ENCODE measurements at places on chromosomes 5 and 9.
A peak's percentile ranks its signal among the peaks of the same experiment; 100 is the strongest.

GRCh38 chr5:107104040-107104995 is 566.4 kb downstream of the EFNA5 start:
- no peak for DNase-seq

- DNase-seq: no peak
Observed at GRCh38 chr9:13967011-13967410, 346.9 kb downstream of the NFIB start.

GRCh38 chr5:149911031-149911430 is 33.6 kb downstream of the PDE6A start:
- no peak for DNase-seq

- DNase-seq: no peak
Observed at GRCh38 chr9:131621551-131622358, 76.4 kb downstream of the PRRT1B start.

DNA sequence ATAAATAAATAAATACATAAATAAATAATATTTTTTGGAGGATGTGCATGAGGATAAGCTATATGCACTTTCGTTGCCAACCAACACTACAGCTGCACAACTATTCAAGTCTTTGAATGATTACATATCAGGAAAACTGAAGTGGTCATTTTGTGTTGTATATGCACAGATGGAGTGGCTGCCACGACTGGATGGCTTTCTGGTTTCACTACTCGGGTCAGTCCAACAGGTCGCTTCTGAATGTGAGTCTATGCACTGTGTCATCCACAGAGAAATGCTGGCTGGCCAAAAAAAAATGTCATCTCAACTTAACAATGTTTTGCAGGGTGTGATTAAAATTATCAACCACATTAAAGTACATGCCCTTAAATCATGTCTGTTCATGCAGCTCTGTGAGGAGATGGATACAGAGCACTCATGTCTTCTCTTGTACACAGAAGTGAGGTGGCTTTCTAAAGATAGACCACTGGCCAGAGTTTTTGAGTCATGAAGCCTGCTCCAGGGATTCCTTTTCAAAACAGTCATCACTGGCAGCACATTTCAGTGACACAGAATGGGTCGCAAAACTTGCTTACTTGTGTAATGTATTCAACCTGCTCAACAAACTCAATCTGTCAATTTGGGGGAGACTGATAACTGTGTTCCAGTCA is 589.8 kb upstream of the CYLC2 start:
- no peak for DNase-seq

- no peak for DNase-seq
Observed at GRCh38 chr5:9363026-9363425, 182.8 kb downstream of the SEMA5A start.

GRCh38 chr9:128916204-128916603 is 4.6 kb upstream of the PHYHD1 start:
- DNase-seq: no peak

- peak; percentile 70 for DNase-seq
Observed at GRCh38 chr9:33868440-33868973, 51.5 kb downstream of the UBE2R2 start.

DNA sequence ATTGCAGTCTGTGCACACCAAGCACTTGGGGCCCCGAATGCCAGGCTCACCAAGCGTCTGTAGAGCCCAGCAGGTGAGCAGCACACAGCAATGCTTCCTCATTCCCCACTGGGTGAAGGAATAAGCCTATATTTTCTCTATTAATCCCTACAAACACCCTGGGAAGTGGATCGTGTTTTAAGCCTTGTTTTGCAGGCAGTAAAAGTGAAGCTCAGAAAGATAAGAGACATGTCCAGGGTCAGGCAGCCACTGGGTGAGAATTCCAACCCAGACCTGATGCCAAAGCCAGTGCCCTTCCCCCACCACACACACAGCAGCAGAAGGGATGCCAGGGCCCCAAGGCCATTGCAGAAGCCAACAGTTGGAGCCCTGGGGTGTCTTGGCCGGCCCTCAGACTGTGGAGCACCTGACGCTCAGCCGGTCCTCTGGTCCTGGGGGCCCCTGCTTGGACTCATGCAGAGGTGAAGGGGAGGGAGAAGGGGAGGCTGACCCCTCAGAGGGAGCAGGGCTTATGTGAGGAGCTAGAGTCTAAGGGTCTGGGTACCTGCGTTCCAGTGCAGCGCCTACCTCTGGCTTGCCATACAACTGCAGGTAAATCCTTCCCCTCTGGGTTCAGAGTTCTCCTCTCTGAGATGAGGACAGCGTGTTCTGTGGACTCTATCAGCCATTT is 26.3 kb upstream of the SYNPO start:
- no peak for DNase-seq

- no peak for DNase-seq
Observed at GRCh38 chr9:98271479-98271878, 16.0 kb upstream of the TBC1D2 start.

DNA sequence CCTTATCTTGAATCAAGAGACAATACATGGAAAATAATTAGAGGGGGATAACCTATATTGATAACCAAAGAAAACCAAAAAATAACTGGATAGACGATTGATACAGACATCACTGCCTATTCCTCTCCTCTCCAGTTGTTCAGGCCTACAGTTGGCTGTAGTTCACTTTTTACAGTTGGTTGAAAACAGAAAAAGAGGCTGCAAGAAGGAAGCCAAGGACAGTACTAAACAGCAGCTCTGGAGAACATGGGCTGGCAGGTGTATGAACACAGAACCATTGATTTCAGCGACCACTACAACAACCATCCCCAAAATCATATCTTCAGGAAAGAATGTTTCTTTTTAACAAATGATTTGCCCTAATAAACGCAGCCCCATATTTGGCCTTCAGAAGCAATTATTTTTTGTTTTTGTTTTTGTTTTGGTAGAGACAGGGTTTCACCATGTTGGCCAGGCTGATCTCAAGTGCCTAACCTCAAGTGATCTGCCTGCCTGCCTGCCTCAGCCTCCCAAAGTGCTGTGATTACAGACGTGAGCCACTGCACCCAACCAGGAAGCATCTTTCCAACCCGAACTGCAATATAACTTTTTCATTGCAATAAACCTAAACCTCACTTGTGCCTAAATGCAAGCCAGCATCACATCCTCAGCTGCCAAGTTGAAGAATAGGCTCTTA is 64.3 kb downstream of the MLLT3 start:
- no peak for DNase-seq

GRCh38 chr5:179720222-179720621 is 12.4 kb upstream of the MAML1 start:
- DNase-seq: no peak

- DNase-seq: no peak
Observed at GRCh38 chr5:43569236-43569746, 12.4 kb upstream of the PAIP1 start.

DNA sequence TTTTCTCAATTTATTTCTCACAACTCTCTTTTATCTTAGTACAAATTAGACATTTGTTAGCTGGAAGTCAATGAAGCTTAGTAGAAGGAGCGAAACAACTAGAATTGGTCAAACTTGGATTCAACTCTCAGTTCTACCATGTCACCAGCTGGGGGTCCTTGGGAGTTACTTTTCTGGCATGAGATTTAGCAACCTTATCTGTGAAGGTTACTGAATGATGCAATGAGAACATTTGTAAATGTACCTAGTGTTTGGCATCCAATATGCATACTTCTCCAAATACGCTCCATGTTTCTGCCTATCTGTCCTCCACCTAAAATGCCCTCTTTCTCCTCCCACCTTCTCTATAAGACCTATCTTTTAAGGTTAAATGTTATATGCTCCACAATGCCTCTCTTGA is 6.3 kb downstream of the HNRNPA0 start:
- no peak for DNase-seq

- no peak for DNase-seq
Observed at GRCh38 chr5:58314356-58315210, 145.3 kb downstream of the PLK2 start.

DNA sequence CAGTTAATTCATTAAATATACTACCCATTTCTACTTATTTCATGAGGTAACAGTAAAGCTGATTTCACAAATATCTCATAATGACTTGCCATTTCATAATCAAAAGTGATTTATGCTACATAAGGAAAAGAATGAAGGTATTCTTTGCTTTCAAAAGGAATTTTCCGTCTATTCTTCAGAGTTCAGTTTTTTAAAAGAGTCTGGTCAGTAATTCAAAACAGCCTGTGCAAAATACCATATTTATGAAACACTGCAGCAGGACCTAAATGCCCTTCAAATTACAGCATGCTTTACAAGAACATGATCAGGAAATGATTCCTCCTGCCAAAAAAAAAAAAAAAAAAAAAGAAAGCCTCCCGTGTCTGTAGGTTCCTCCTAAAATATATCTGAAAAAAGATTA is 154.7 kb downstream of the KIAA0825 start:
- DNase-seq: peak; percentile 79

DNA sequence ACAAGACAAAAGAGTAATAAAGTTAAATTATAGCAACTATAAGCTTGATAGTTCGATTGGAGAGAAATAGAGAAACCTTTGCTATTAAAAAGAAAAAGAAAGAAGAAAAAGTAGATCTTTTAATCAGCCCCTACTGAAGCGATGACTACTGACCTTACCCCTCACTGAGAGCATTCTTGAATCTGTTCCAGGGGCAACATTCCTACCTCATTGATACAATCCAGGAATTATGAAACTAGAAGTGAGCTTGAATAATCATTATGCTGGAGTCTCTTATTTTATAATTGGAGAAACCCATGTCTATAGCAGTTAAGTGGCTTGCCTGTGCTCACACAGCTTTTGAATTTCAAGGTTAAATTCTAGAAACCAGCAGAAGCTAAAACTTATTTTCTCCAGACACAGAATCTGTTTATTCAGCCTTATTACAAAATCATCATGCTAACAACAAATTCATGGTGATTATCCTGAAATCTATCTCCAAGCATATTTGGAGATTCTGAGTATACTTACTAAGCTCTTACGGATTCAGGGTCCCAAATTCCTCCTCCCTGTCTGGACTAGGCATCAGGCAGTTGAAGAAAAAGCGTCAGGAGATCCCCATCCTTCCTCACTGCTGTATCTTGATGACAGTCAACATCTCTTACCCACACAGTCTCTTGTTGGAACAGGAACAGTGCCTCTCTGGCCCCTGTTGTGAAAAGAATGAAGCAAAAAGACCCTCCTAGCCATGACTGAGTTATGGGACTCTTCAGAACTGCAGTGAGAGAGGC is 547.6 kb upstream of the WWC1 start:
- DNase-seq: peak; percentile 97

DNA sequence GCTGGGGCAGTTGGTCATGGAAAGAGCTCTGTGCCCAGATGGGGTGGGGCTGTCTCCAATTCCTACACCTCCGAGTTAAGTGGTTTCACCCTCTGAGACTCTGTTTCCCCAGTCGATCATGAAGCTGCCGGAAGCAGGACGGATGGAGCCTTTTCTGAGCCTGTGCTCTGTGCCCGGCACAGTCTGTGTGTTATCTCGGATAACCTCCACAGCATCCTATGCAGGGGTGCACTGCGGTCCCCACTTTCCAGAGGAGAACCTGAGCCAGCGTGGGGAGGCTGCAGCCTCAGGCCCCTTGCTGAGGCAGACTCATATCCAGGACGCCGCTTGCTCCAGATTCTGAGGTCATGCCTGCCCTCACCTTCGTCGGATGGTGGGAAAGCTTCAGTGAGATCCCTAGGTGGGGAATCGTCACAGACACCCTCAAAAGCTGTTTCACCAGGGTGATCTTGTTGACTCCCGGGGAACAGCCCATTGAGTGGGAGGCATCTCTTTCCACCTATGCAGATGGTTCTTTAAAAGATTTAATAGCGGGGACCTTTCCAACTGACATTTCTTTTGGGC is 6.9 kb upstream of the COL5A1 start:
- DNase-seq: no peak

GRCh38 chr9:6843742-6844141 is 86.0 kb downstream of the KDM4C start:
- DNase-seq: no peak

DNA sequence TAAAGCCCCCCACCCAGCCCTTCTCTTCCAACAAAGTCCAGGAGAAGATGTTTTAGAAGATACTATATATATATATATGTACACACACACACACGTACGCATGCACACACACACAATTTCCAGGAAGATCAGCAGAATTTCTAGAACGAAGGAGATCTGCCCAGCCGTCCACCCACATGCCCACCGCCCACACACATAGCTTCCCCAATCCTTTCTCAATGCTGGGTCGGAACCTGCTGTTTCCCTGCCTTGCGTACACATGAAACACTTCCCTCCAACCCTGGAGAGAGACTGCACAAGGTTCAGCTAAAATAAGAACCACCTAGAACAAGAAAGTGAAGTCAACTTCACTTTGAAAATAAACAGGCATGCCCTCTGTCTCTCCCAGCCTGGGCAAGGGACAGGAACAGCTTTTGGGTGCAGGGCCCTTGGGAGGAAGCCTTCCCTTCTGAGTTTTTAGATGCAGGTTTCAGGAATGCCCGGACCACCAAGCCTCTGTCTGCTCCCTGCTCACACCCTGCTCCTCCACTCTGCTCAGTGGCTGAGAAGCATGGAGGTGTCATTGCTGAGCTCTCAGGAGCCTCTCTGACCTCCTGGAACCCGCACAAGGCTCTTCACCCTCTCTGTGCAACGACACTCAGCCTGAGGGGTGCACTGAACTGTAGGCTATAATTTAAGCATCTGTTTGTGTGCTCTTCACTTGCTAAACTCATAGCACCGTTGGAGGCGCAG is 149.4 kb downstream of the C5orf15 start:
- DNase-seq: no peak

DNA sequence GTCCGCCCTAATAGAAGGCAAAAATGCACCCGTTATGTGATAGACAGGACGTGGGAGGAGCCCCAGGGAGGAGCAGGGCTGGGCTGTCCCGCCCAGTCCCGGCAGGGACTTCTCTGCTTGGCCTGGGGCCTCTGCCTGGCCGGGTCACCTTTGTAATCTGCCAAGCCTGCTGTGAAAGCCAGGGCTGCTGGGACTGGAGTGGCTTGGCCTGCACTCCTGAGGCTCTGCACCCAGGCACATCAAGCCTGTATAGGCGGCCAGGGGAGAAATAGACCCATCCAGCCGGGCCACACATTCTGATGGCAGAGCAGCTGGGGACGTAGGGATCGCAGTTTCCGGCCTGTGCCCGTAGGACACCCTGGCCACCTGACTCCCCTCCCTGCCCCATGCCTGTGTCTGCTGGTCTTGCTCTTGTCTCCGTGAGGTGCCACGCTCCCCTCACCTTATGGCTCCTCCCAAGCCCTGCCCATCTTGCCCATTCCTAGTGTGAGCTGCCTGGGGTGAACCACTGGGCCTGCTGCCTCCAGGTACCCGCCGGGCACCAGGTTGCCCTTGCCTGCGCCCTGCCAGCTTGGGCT is 28.1 kb downstream of the DYNC2I2 start:
- no peak for DNase-seq

GRCh38 chr5:177291735-177292134 is 11.8 kb downstream of the RAB24 start:
- no peak for DNase-seq

GRCh38 chr9:114521846-114522245 is 16.6 kb upstream of the WHRN start:
- DNase-seq: peak; percentile 38
